Smooth muscle cell of trachea (primary cell): ENCODE measurements at places on chromosomes 5 and 9. TPM values are rescaled to one million over a fixed set of nuclear protein-coding genes. Genes with fewer than 3 reads are reported as not detected.

Gene PCDHB3
- total RNA-seq: 0.29 and 0.50 TPM in 2 replicates

Gene NAA35
- 17.2 and 29.1 TPM in 2 replicates for total RNA-seq

Gene HSPB3
- total RNA-seq: 0.33 TPM in 1 of 2 replicates, not detected in the other

Gene C5orf15
- total RNA-seq: 48.6 and 57.3 TPM in 2 replicates

Gene NRARP
- 0.29 and 0.33 TPM in 2 replicates for total RNA-seq

Gene ZDHHC11
- total RNA-seq: 0.87 and 2.8 TPM in 2 replicates

Gene NIM1K
- total RNA-seq: 5.4 and 9.1 TPM in 2 replicates

Gene SCGB3A2
- not detected in 2 replicates for total RNA-seq

Gene NLN
- total RNA-seq: 22.8 and 43.6 TPM in 2 replicates

Gene GPR150
- 0.29 and 0.66 TPM in 2 replicates for total RNA-seq

Gene PKD2L2
- total RNA-seq: not detected in 2 replicates

Gene SPATA31D1
- total RNA-seq: not detected in 2 replicates

Gene MOB3B
- total RNA-seq: 0.15 and 0.17 TPM in 2 replicates

Gene BTNL9
- total RNA-seq: not detected in 2 replicates

Gene PCDHA3
- total RNA-seq: 0.15 and 0.17 TPM in 2 replicates

Gene TRAF1
- 1.3 and 3.8 TPM in 2 replicates for total RNA-seq

Gene SUSD3
- total RNA-seq: 0.73 and 1.3 TPM in 2 replicates

Gene ERCC8
- 18.9 and 30.7 TPM in 2 replicates for total RNA-seq

Gene CBY3
- total RNA-seq: not detected in 2 replicates

Gene TLR4
- total RNA-seq: 1.9 and 6.0 TPM in 2 replicates

Gene SLCO4C1
- total RNA-seq: not detected in 2 replicates

Gene C9orf153
- 0.15 and 0.50 TPM in 2 replicates for total RNA-seq

Gene PTGES
- 9.5 and 84.5 TPM in 2 replicates for total RNA-seq

Gene IL5
- total RNA-seq: not detected in 2 replicates

Gene INSYN2B
- 5.8 and 14.6 TPM in 2 replicates for total RNA-seq

Gene CYFIP2
- 4.2 and 28.1 TPM in 2 replicates for total RNA-seq

Gene ARHGEF28
- total RNA-seq: 19.0 and 32.6 TPM in 2 replicates

Gene CCDC187
- under 0.01 and 0.17 TPM in 2 replicates for total RNA-seq

Gene TMEFF1
- total RNA-seq: 2.9 and 5.1 TPM in 2 replicates

Gene MYOZ3
- 0.44 and 1.5 TPM in 2 replicates for total RNA-seq

Gene MARCOL
- not detected in 2 replicates for total RNA-seq

Gene EXD3
- 14.0 and 19.4 TPM in 2 replicates for total RNA-seq

Gene TMC1
- 1.3 TPM in 1 of 2 replicates, not detected in the other for total RNA-seq

Gene FAM151B
- 3.8 and 5.0 TPM in 2 replicates for total RNA-seq

Gene HRH2
- not detected in 2 replicates for total RNA-seq

Gene LCP2
- not detected in 2 replicates for total RNA-seq

Gene ADRA1B
- 0.17 TPM in 1 of 2 replicates, not detected in the other for total RNA-seq

Gene SLC25A51
- total RNA-seq: 78.7 and 120 TPM in 2 replicates

Gene MACIR
- 7.7 and 7.9 TPM in 2 replicates for total RNA-seq

Gene ROR2
- 20.9 and 29.8 TPM in 2 replicates for total RNA-seq

Gene FBXL17
- total RNA-seq: 12.9 and 14.6 TPM in 2 replicates

Gene PRDM9
- not detected in 2 replicates for total RNA-seq

Gene SNAPC3
- 45.7 and 46.4 TPM in 2 replicates for total RNA-seq

Gene IRX2
- 2.0 and 6.1 TPM in 2 replicates for total RNA-seq

Gene SH3GL2
- total RNA-seq: 0.15 TPM in 1 of 2 replicates, not detected in the other

Gene CACNA1B
- under 0.01 TPM in 1 of 2 replicates, not detected in the other for total RNA-seq

Gene DOLK
- 28.2 and 40.9 TPM in 2 replicates for total RNA-seq

Gene NR2F1
- 55.4 and 99.6 TPM in 2 replicates for total RNA-seq

Gene CARTPT
- total RNA-seq: not detected in 2 replicates

Gene PLAC8L1
- total RNA-seq: not detected in 2 replicates

Gene LMX1B
- not detected in 2 replicates for total RNA-seq

Gene N4BP3
- 1.7 and 2.2 TPM in 2 replicates for total RNA-seq

Gene NEURL1B
- 2.6 and 4.9 TPM in 2 replicates for total RNA-seq
